Hepatocyte (in vitro differentiated cells): ENCODE measurements at places on chromosomes 7 and 10. TPM values are rescaled to one million over a fixed set of nuclear protein-coding genes. Genes with fewer than 3 reads are reported as not detected.

DNA sequence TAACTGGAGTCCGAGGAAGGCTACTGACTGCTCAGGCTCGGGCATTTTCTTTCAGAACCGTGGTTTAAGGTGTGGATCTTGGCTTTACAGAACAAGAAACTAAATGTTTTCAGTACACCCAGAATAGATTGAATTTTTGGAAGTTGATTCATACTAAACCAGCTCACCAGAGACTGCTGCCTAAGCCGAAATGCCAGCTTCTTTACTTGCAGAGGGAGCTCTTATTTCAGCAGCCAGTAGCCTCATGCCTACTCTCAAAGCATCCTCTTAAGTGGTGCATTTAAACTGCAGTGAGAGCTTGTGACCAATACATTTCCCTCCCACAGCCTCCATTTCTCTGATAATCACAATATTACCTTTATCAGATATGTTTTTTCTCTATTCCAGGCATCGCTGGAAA, 615.1 kb downstream of the SUGCT start:
- no peak for DNase-seq

DNA sequence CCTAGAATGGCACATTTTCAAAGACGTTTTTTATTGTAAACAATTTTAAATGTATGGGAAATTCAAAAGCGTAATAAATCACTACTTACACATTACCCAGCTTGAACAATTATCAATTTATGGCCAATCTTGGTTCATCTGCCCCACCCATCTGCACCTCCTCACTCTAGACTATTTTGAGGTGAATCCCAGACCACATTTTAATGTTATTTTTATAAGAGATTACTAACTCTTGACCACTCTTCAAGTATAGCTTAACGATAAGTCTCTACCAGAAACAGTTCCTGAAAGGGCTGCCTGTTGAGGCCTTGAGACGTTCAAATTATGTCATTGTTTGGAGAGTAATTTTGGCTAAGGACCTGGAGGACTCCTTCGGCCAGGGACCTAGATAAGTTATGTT, 33.2 kb downstream of the ECHDC3 start:
- DNase-seq: no peak

GRCh38 chr10:7239312-7239985, 171.4 kb downstream of the SFMBT2 start:
- DNase-seq: no peak

GRCh38 chr10:91758303-91759146, 39.7 kb upstream of the TNKS2 start:
- DNase-seq: peak; percentile 59

DNA sequence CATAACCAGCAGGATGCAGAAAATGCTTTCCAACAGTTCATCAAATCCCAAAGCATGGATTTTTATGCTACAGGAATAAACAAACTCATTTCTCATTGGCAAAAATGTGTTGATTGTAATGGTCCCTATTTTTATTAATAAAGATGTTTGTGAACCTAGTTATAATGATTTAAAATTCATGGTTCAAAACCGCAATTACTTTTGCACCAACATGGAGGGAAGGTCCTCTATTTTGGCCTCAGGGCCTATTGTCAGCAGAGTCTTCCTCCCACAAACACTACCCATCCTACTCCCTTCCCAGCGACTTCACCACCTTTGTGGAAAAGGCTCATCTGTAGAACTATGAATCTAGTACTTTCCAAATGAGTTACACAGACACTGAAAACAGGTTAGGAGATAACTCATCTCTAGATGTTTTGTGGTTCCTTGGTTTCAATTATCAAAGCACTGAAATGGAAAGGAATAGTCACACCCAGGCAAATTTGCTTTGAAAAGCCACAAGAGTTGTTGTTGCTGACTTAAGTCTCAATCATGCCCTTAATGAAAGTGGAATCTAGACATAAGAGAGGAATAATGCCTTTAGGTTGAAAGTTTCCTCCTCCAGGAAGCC, 59.4 kb upstream of the FRMD4A start:
- DNase-seq: no peak

GRCh38 chr10:92470026-92470425, 103.9 kb downstream of the IDE start:
- DNase-seq: no peak

Gene ZNF138
- 9.6 and 10.4 TPM in 2 replicates for total RNA-seq

DNA sequence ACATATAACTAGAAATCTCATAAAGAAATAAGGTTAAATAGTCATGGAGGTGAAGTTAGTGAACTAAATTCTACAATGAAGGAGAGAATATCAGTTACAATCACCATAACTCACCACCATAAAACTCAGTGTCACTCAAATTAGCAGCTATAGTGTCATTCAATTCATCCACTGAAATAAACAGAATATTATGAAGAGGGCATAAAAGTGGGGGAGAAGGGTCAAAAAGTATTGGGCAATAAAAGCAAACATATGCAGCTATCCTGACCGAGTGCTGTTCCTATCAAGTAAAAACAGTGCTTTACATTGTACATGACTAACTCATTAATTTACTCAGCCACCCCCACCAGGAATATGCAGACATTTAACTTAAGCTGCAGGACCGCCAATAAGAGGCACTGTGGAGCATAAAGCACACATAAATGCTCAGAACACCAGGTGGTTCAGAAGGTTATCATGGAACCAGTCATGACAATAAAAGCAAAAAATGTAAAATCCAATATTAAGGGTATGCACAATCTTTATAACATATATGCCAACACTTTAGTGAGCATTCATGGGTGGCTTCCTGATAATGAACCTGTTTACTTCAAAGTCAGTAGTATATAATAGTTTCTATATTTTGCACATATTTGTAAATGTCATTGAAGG, 95.5 kb upstream of the LAMB4 start:
- DNase-seq: no peak

Gene GNAI1
- 48.7 and 57.4 TPM in 2 replicates for total RNA-seq
